AG04450 (cell line): ENCODE measurements at places on chromosomes 6 and 20. TPM values are rescaled to one million over a fixed set of nuclear protein-coding genes. Genes with fewer than 3 reads are reported as not detected.

GRCh38 chr6:156870924-156871539, 93.9 kb downstream of the ARID1B start:
- no peak for DNase-seq

DNA sequence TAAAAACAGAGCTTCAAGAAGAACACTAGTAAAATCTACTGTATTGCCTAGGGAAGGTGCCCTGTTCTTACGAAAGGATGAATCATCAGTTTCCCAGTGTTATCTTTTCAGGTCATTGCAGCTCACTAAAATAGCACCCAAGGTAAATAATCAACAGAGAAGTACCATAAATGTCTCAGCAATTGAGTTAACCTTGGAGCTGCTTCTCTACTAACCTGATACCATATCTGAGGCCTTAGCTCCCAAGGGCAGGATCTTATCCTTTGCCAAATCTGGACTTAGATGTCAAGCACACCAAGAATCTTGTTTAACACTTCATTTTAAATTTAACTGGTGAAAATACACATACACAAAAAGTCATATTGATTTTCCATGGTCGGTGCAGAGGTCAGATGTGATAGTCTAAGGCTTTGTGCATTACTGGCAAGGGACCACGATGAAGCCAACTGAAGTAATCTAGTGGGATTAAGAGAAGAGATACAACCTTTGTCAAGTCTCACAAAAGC, 81.5 kb downstream of the EDN1 start:
- DNase-seq = no peak

DNA sequence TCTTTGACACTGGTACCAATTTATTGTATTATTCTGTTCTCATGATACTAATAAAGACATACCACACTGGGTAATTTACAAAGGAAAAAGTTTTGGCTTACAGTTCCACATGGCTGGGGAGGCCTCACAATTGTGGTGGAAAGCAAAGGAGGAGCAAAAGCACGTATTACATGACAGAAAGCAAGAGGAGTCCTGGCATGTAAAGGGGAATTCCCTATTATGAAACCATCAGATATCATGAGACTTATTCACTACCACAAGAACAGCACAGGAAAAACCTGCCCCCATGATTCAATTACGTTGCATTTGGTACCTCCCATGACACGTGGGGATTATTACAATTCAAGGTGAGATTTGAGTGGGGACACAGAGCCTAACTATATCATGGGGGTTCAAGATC, 43.4 kb downstream of the SLC22A2 start:
- DNase-seq = no peak

- DNase-seq = no peak
Measured at GRCh38 chr20:37584238-37584807, 56.6 kb upstream of the BLCAP start.

DNA sequence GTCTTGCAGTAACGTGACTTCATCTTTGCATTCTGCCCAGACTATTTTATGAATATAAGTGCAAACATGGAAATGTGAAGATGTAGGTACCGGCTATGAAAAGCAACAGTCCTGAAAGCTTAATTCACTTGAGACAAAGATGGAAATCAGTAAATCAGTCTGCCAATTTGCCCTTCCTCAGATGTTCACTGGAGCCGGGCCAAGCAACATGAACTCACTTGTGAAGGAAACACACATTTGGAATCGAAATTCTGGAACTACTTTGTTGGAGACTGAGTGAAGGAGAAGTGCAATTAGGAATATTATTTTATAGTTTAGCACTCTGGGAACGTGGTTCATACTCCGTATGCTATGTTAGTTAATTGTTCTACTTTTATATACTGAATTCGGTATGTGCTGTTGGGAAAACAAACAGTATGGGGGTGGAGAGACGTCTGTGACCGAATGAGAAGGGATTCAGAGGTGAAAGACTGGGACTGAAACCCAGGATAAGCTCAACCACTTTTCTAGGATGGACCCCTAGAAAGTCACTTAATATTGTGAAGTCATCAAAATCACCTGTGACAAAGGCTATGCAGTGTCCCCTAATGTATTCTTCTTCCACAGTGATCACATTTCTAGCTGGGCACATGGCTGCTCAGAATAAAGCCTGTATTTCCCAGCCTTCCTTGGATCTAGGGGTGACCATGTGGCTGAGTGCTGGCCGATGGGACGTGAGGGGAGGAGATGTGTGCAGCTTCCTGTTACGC, 95.5 kb downstream of the PREX1 start:
- no peak for DNase-seq

DNA sequence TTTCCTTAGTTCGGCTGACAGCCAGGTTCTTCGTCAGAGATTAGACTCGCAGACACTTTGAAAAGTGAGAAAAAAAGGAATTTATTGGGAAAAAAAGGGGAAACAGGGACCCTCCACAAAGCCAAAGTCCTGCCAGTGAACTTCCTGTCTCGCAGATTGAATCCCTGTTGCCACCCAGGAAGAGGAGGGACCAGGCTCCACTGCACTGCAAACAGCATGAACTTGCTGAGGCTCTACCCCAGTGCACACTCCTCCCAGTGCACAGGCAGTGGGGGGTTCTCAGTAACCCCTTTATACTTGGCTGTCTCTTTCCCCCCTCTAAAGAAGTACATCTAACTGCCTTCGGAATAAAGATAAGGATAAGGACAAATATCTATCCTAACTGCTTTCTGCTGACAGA, 959.0 kb downstream of the GRIK2 start:
- DNase-seq = no peak

DNA sequence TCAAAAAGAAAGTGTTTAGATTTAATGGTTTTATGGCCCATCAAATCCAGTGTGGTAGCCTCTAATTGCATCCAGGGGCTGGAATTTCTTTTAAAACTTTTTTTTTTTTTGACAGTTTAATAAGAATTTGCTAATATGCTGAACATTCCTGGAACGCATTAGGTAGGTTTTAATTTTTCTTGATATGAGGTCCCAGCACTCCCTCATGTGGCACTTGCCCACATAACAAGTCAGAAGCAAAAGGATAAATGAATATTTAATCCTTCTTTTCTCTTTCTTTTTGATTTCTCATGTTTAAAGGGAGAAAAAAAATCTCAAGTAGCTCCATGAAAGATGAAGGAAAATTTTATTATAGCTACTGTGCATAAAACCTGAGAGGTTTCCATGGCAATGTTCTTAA, 13.5 kb downstream of the HAO1 start:
- DNase-seq = no peak

- DNase-seq = no peak
Measured at GRCh38 chr6:152372945-152373344, 264.2 kb downstream of the SYNE1 start.

DDX39B gene
- 434 and 480 TPM in 2 replicates for polyA plus RNA-seq

NINL gene
- 7.8 and 10.4 TPM in 2 replicates for polyA plus RNA-seq

MYMX gene
- polyA plus RNA-seq = not detected in 2 replicates

CCN6 gene
- polyA plus RNA-seq = not detected in 2 replicates

CTSZ gene
- polyA plus RNA-seq = 141 and 156 TPM in 2 replicates
